ENCODE measurements at places on chromosomes 5 and 9.

DNA sequence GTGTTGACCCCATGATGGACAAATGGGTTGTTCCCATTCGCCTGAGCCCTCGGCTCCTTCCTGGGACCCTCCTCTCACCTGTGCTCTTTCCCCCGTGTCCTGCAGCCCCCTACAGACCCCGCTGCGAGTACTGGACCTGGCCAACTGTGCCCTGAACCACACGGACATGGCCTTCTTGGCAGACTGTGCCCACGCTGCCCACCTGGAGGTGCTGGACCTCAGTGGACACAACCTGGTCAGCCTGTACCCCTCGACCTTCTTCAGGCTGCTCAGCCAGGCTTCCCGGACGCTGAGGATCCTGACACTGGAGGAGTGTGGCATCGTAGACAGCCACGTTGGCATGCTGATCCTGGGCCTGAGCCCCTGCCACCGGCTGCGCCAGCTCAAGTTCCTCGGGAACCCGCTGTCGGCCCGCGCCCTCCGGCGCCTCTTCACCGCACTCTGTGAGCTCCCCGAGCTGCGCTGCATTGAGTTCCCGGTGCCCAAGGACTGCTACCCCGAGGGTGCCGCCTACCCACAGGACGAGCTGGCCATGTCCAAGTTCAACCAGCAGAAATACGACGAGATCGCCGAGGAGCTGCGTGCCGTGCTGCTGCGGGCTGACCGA, 3.4 kb downstream of the LRRC14B start:
- DNase-seq, result no peak

DNA sequence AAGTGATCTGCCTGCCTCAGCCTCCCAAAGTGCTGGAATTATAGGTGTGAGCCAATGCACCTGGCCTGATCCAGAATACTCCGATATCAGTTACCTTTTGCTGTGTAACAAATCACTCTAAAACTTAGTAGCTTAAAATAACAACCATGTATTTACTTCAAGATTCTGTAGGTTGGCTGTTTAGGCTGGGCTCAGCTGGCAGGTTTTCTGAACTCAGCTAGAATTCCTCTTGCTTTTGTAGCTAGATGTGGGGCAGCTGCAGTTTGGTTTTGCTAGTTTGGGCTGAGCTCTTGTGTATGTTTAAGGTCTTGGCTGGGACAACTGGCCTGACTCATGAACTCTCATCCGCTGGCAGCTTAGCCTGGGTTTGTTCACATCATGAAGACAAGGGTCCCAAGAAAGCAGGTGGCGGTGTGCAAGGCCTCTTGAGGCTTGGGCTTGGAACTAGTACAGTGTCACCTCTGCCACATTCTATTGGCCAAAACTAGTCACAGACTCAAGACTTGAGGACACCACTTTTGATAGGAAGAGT, 138.3 kb upstream of the SHB start:
- no peak for DNase-seq

DNA sequence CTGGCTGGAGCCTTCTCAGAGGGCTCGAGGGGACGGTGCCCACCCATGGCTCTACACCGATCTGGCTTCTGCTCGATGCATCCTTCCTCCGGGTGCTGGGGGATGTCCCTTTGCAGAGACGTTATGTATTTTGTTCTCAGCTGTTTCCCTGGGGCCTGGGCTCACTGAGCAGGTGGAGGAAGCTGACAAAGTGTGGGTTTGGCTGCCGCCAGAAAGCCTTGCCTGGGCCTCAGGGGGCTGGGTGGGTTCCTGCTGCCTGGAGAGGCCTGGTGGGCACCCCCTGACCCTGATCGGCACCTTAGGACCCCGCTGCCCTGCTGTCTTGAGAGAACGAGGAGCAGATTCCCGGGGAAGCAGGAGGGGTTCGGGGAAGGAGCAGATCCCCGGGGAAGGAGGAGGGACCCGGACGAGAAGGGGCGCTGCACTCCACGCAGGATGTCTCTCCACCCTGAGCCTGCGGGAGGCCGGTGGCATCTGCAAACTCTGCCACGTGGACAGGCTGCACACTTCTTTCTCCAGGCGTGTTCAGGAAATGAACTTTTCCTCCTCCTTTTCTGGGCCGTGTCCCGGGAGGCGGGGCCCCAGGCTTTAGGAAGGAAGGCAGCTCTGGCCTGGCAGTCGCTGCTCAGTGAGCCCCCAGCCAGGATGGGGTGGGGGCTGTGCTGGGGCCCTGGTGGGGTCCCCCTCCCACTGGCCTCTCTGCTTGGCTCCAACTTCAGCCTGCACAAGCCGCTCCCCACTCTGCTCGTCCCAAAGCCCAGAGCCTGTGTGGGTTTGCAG, 148.9 kb downstream of the RXRA start:
- DNase-seq, result no peak

GRCh38 chr5:42645138-42645537, 111.5 kb upstream of the CCDC152 start:
- no peak for DNase-seq

- DNase-seq, result no peak
These were observed 299.2 kb downstream of the BNC2 start for GRCh38 chr9:16571127-16571802.
